ENCODE measurements at places on chromosomes 11 and 22.

- DNase-seq, result peak; percentile 75
These were observed at the start of gene GRAMD1B for GRCh38 chr11:123429913-123430720. GRAMD1B (plus strand) TSS chr11:123430269; CDS start chr11:123430793, 524 bp downstream.

- no peak for DNase-seq
These were observed 749 bp downstream of the VWA5A start for GRCh38 chr11:124115782-124116616.

GRCh38 chr11:19121646-19122045 is 4.7 kb downstream of the ZDHHC13 start:
- DNase-seq, result no peak

DNA sequence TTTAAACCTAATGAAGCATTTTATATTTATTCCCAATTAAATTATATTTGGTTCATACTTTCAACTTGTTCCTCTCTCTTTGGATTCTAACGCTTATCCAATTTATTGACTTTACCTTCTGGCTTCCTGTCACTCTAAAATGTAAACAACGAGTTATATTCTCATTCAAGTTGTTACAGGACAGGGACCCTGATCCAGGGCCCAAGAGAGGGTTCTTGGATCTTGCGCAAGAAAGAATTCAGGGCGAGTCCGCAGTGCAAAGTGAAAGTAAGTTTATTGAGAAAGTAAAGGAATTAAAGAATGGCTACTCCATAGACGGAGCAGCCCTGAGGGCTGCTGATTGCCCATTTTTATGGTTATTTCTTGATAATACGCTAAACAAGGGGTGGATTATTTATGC is 405.6 kb upstream of the API5 start:
- no peak for DNase-seq

GRCh38 chr11:36296884-36297543 is 926 bp downstream of the PRR5L start:
- DNase-seq, result no peak

DNA sequence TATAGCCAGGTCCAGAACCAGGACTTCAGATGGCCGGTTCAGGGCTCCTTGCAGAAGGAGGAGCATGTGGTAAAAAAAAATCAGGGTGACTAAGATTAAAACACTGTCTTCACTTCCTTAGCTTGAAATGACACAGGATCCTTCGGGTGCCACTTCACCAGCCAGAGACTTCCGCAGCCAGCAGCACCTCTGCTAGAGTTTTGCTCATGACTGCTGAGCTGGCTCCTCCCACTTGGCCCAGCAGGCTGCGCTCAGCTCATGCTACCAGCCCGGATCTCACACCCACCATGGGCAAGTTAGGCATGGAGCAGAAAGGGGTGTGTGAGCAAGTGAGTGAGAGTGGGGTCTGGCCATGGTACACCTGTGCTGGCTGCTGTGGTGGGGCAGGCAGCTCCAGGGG is 6.6 kb upstream of the MS4A18 start:
- no peak for DNase-seq

GRCh38 chr11:61893981-61894380 is 2.6 kb upstream of the FADS3 start:
- DNase-seq, result no peak

DNA sequence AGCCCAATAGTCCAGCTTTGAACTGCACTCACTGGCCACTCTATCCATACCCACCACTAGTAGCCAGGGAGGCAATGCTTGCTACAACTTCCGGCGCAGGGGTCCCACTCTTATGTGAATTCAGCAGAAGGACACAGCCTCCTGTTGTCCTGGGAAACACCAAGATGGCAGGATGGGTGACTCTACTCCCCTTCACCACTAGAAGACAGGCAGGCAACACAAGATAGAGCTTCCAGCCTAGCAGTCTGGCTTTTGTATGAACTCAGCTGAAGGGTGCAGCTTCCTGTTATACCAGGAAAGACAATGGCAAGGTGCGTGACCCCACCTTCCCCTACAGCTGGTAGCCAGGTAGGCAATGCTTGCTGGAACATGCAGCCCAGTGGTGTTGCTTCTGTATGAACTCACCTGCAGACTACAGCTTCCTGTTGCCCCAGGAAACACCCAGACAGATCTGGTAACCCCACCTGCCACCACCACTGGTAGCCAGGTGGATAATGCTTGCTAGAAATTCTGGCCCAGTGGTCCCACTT is 205.2 kb upstream of the KIRREL3 start:
- no peak for DNase-seq

DNA sequence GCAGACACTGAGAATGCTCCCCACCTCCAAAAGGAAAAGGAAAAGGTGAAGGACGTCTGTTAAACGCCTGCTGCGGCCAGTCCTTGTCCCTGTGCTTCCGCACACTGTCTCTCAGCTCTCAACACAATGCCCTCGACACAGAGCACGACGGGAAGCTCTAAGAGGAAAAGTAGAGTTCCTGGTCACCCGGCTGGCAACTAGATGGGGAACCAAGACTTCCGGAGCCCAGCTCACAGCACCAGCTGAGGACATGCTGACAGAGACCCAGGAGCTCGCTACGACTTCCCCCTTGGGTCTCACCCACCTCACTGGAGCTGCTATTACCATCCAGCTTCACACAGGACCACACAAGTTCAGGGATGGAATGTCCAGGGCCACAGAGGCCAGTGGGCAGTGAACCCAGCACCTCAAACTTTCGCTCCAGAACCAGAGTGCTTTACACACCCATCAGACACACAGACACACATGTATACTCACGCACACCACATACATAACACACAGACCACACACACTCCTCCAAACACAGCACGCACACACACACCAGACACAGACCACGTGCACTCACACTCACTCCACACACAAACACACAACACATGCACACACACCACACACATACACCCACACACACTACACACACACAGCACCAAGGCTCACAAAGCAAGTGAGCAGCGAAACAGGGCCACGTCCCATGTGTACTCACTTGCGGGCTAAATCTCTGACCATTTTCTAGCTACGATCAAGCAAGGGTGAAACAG is 9.6 kb downstream of the SULT4A1 start:
- DNase-seq, result no peak

DNA sequence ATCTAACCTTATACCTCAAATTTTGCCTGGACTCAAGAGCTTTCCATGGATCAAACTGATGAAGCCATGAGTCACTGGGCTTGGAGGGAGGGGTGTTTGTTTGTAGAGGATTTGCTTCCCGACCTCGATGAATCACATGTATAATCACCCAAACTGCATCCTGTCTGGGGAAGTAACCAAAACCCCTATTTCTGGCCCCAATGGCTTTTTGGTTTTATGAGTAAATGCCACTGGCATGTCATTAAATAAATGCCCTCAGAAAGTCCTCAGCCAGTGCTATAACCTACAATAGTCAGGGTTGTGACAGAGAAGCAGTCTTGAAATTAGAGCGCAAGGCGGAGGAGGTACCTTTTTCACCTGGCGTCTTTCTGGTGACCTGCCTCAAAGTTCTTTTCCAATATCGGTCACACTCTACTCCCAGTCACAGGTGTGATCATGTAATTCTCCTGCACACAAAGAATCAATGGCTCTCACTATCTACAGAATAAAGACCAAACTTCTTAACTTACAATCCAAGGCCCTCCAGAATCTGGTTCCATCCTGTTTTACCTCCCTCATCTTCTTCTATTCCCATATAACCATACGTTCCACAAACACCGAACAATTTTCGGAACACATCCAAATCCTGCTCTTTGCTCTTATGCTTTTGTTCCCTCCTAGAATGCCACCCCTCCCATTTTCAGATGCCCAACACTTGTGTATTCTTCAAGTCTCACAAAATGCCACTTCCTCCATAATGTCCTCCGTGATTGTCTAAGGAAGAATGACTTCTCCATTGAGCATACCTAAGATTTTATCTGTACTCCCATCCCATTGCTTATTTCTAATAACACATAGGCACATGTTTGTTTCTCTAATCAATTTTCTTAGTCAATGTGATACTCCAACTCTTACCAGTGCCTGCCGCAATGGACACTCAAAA is 81.3 kb upstream of the BLID start:
- DNase-seq, result no peak

DNA sequence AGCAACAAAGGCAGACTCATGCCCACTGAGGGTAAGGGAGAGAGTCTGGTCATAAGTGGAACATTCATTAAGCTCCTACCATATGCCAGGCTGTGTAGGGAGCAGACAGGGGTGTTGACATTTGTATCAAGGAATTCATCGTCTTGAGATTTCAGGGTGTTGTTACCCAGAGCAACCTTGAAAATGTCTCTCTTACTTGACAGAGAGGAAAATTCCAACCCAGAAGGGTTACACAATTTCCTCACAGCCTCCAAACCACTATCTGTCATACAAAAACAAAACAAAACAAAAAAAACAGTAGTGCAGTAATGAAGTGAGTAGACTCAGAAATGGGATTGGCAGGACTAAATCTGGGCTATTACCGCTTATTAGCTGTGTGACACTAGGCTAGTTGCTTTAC is 113.2 kb downstream of the MIAT start:
- no peak for DNase-seq

GRCh38 chr11:501683-502287 is 5.3 kb downstream of the RNH1 start:
- no peak for DNase-seq

- no peak for DNase-seq
These were observed 270.6 kb downstream of the FAT3 start for GRCh38 chr11:92495107-92495793.

DNA sequence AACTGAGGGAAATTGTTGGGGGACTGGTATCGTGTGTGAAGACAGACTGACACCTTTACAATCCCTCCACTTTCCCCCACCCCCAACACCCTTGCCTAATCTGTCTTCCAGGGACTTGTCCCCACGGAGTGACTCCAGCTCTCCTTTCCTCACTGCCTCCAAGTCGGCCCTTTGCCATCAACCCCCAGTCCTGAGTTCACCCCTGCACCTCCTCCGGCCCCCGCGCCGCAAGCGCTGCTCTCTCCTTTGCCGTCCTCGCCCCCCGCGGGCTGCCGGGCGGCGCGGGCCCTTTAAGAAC is 183 bp upstream of the ABCG4 start:
- DNase-seq, result no peak

DNA sequence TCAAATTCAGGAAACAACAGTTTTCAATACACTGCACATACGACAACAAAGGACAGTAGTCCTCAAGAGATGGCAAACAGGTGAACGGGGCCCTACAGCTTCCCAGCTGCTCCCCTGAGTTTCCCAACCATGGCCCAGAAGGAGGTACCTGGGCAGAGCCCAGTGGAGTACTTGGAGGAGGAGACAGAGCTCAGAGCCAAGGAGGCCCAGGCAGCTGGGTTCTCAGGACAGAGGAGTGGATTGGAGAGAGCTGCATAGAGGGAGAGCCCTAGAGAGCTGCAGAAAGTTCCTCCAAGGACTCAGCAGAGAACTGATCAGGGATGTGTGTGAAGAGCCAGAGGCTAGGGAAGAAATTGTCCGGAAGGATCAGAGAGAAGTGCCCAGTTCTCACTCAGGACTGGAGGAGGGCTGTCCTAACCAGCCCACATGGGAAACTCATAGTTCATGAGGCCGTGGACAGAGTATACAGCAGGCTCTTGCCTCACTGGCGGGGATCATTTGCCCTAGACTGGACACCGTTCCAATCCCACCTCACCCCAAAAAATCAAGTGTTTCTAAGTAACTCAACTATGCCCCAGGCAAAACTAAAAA is 7.6 kb upstream of the ASCL2 start:
- no peak for DNase-seq

DNA sequence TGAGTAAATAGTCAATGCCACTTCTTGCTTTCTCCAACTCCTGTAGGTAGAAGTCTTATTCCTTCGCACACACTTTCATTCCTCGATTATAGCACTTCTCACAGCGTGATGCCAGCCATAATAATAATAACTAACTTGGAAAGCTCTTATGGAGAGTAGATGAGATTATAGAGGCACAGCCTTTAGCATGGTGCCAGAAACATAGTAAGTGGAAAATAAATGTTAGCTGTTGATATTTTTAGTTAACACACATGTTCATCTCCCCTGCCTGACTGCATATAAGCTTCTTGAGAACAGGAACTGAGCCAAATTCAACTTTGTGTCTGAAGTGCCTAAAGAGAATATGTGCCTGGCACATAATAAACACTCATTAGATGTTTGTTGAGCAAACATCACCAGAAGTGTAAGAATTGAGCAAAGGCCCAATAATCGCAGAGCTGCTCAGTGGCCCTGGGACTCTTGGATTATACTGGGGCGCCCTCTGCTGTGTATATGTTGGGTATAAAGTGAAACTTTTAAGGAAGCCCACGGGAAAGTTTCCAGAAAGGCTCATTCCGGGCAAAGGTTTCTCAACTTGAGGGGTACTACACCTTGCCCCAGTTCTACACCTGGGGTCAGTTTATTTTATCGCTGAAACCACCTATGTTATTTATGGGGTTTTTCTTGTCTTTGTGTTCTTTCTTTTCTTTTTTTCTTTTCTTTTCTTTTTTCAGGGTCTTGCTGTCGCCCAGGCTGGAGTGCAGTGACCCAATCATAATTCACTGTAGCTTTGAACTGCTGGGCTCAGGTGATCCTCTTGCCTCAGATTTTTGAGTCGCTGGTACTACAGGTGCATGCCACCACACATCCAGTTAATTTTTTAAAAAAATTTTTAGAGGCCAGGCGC is 22.3 kb downstream of the SLN start:
- DNase-seq, result peak; percentile 31

DNA sequence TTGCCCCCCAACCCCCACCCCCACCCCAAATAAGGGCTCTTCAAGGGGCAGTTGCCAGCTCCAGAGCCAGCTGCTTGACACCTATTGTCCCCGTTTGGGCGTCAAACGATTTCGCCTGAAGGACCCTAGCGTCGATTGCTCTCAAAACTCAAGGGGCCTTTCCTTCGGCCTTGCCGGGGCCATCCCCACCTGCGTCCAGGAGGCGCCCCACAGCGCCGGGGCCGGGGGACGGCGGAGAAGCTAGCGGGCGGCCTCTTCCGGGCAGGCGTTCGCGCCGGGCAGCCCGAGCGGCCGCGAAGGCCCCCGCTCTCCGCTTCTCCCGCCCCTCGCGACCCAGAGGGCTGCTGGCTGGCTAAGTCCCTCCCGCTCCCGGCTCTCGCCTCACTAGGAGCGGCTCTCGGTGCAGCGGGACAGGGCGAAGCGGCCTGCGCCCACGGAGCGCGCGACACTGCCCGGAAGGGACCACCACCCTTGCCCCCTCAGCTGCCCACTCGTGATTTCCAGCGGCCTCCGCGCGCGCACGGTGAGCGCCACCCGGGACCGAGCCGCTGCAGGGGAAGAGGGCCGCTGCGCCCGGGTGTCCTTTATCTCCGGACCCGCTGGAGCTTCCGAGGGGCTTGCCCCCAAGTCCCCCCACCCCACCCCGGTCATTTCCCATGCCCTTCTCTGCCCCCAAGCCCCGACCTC is at the start of gene CAPRIN1:
Gene CAPRIN1, plus strand, starts transcription at position 383 of the 687 bp plus-strand sequence. CDS start 690 bp downstream, outside the sequence.
- DNase-seq, result peak; percentile 82

GRCh38 chr11:66073669-66074068 is 3.6 kb downstream of the PACS1 start:
- DNase-seq, result no peak

GRCh38 chr11:69822676-69823494 is 3.7 kb upstream of the FGF3 start:
- no peak for DNase-seq

All from activated gamma-delta T cell treated with Interleukin-2 at 50 U/mL for 16 hours (primary cell).